ENCODE measurements at places on chromosomes 7 and 10. TPM values are rescaled to one million over a fixed set of nuclear protein-coding genes. Genes with fewer than 3 reads are reported as not detected.
A peak's percentile ranks its signal among the peaks of the same experiment; 100 is the strongest.

DNA sequence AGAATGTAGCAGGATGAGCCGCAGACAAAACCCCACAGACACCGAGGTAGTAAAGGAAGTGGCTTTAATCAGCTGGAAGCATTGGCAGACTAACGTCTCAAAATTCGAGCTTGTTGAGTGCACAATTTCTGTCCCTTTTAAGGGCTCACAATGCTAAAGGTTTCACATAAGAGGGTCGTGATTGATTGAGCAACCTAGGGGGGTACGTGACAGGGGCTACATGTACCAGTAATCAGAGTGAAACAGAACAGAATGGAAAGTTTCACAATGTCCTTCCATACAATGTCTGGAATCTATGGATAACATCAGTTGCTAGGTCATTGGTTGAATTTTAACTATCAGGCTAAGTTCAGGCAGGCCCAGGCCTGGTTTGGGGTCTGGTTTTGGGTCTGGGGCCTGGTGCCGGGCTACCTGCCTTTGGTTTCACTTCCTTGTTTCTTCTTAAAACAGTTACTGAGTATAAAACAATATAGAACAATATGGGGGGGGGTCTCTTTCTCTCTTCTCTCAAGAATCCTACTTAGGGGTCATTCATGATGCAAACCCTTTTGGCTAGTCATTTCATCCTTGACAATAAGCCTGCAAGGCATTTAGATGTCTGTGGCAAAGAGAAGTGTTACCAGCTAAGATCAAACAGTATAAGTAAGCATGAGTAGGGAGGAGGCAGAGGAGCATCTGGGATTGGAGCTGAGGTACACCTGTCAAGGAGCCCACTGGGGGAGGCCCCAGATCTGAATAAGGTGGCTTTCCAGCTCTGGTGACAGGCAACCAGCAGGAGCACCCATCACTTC, 364.1 kb downstream of the TNS3 start:
- DNase-seq = no peak

GRCh38 chr7:158574308-158575036, 13.2 kb downstream of the PTPRN2 start:
- DNase-seq = no peak

- peak; percentile 33 for DNase-seq
Observed at GRCh38 chr10:100743626-100744135, 1.7 kb upstream of the PAX2 start.

LRIT1 gene
- total RNA-seq = not detected

All from bronchial epithelial cell (primary cell).